Camera-type eye (tissue), 1 donor: ENCODE measurements at places on chromosomes 4 and X. TPM values are rescaled to one million over a fixed set of nuclear protein-coding genes. Genes with fewer than 3 reads are reported as not detected.

Gene KLHL4
- total RNA-seq, result 9.2 TPM

Gene OGT
- 221 TPM for total RNA-seq

Gene SCML2
- total RNA-seq, result 13.7 TPM

Gene NKX6-1
- total RNA-seq, result 0.27 TPM

Gene FAT4
- 96.9 TPM for total RNA-seq
